ENCODE measurements at places on chromosomes 1 and 21.
A peak's percentile ranks its signal among the peaks of the same experiment; 100 is the strongest.

GRCh38 chr1:8873506-8874229, 4.8 kb downstream of the ENO1 start:
- DNase-seq, result peak; percentile 72

DNA sequence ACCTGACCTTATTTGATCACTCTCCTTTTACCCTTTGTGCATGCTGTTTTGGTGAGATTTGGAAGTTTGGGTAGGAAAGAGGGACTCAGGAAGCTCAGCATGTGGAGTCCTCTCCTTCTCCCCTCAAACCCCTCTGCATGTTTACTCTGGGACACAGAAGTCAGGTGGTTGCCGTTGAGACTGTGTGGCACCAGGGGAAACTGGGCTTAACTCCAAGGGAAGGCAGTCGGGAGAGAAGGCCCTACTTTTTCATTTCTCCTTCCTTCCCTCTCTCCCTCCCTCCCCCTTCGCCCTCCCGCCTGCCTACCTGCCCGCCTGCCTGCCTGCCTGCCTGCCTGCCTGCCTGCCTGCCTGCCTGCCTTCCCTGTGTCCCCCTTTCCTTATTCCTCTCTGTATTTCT, 34.8 kb upstream of the TTC22 start:
- no peak for DNase-seq

- no peak for DNase-seq
These were observed 77.1 kb downstream of the XCL2 start for GRCh38 chr1:168466714-168467131.

DNA sequence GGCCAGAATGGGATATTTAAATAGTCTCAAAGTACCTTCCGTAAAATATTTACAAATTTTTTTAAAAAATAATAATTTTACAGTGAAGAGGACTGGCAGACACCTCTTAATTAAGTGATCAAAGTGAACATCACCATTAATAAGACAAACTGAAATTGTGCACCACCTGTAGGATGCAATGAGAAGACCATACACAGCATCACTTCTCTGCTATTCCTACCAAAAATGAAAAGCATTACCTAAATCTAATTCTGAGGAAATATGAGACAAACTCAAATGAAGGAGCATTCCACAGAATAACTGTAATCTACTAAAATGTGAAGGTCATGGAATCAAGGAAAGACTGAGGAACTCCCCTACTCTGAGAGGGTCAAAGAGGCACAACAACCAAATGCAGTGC, 68.2 kb upstream of the PRDX6 start:
- no peak for DNase-seq

DNA sequence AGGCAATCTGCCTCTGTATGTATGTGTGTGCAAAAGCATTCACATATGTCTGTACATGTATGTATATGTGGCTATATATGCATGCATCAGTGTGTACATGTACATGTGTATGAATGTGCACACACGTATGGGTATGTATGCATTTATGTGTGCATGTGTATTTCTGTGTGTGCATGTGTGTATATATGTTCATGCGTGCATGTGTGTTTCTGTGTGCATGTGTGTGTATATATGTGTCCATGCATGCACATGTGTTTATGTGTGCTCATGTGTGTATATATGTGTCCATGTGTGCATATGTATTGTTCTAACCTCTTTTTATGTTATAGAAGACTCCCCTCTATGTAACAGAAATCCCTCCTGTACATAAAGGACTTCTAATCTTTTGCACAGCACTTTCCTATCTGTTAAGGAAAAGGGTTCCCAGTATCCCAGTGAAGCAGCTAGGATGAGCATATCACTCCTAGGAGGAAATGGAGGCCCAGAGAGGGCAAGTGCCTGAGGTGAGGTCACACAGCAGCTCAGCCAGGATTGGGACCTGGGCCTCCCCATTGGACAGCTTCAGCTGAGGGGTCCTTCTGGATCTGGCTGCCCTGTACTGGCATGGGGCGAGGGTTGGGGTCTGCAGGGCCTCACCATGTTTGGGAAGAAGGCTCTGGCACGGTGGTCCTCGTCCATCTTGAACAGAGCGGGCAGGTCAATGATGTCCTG, 15.8 kb upstream of the SDHB start:
- DNase-seq, result no peak

DNA sequence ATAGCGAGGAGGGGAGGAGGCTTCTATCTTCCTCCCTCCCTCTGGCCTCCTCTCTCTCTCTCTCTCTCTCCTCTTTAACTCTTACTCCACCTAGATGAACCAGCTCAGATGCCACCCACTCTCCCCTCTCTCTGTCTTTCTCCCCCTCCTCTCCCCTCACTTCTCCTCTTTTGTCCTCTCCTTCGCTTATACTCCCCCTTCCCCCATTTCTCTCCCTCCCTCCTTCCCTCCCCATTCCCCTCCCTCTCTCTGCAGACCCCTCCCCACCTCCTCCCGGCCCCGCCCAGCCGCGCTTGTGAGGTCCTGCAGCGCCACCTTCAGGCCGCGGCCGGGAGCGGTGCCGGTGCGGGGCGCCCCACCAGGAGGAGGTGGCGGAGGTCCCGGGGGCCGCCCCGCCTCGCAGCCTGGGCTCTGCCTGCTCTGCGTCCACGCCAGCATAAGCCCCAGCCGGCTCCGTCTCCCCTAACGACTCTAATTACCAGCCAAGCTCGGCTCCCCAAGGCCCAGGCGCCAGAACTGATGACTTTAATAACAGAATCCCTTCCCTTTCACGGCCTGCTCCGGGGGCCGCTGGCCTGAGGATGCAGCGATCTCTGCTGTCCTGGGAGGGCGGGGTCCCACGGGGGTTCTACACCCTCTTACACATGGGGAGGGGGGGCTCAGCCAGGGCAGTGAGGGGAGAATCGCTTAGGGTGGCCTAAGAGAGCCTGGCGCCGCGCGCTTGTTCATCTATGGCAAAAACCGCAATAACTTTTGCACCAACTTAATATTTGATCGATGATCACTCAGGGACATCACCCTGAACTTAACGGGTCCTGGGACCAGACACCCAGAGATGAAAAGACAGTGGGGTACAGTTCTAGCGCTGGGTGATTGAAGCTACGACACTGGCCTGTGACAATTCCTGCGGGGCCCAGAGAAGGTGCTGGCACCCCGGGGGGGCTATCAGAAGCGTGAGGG, 637.3 kb downstream of the MATN1 start:
- peak; percentile 30 for DNase-seq

DNA sequence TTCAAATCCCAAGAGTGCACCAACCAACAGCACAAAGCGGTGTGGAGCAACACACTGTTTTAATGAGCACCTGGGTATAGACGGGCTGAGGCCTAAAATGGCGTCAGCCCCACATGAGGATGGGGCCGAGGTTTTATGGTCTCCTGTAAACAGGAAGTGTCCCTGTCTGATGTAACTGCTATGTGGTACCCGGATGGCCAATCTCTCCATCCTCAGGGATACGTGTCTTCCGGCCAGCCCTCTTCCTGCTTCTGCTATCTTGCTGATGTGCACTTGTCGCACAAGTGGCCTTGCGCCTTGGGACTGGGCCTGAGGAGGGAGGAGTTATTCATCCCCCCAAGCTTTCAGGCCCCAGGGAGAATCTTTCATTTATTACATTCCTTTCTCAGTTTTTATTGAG, 73.5 kb downstream of the CNST start:
- DNase-seq, result no peak

DNA sequence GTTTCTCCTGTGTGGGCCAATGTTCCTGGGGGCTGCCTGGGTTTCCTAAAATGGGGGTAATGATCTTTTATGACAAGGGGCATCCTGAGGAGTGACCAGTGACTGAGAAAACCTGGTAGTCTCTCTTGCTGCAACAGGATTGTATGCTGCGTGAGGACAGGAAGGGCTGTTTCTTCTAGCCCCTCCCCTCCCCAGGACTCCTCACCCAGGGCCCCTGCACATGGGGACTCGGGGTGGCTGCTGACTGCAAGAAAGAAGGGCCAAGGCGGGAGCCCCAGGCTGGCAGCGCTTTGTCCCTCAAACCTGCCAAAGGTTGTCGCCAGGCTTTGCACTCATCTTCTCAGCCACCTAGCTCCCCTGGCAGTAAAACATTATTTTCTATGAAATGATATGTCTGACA, 442.4 kb downstream of the CAMTA1 start:
- DNase-seq, result no peak

GRCh38 chr1:226754793-226755533, 15.9 kb upstream of the ITPKB start:
- DNase-seq, result no peak

DNA sequence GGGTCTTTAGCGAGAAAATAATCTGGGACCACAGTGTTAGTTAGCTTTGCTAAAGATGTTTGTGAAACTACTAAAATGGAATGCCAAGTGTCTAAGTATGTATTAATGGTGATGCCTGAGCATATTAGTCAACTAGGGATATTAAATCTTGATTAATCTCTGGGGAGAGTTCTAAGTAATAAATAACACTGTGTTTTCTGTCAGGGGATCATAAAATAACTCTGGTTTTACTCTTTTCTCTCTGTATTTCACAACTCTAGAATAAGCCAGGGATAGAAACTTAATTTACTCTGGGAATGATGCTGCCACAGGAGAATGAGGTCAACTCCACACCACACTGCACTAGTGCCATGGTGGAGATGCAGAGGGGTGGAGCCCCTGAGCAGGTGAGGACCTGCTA, 399.2 kb downstream of the PTBP2 start:
- no peak for DNase-seq

DNA sequence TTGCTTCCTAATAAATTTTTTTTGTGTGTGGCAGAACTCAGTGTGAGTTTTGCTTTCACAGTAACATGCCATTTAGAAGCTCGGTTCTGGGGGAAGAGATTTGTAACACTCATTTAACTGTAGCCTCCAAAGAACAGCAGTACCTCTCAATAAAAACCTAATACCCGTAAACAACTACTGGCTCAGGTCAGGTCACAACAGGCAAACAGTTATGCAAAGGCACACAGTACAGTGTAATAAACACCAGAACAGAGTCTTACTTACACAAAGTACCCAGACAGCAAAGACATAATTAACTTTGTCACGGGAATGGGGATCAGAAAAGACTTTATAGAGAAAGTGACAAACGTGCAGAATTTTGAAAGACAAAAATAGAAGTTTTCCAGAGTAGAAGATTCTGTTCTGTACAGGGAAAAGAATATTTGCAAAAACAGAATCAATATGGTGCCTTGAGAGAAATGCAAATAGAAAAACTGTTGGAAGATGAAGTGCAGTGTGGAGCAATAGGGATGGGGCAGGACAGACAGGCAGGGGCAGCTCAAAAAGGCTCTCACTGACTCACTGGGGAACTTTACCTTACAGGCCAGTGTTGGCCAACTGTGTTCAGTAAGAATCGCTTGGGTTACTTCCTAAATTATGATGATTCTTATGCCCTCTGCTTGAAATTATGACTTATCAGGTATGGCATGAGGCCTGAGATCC, 38.8 kb downstream of the EGLN1 start:
- DNase-seq, result no peak

DNA sequence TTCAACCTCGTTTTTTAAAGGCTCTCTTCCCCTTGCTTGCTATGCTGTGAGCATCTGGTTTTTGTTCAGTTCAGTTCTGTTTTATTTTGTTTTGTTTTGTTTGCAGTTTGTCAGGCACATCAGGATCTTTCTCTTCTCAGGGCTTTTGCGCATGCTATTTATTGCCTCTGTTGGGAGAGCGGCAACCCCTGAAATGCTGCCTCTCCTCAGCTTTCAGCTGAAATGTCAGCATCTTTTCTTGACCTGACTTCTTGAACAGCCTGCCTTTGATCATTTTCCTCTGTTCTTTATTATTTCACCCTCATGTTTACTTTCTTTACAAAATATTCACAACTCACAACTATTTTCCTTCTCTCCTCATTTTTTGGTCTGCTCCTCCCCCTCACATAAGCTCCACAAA, 50.4 kb upstream of the RC3H1 start:
- DNase-seq, result no peak

GRCh38 chr1:221963742-221964141, 221.9 kb upstream of the DUSP10 start:
- no peak for DNase-seq

- no peak for DNase-seq
These were observed 93.0 kb downstream of the DYRK1A start for GRCh38 chr21:37459575-37459974.

DNA sequence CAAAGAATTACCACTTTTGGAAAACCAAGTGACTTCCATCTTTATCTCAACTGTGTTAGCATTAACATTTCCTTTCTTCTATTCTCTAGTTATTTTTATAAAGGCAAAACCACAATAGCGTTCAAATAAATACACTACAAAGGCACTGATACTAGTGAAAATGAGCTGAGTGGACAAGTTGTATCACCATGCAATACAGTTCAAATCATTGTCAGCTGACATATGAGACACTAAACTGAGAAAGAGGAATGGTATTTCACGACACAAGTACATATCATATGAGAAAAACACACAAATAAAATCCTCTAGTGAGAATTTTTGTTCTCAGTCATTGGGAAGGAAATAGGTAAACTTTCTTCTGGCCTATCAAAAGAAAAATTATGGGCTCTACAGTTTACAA, 26.2 kb downstream of the ENAH start:
- DNase-seq, result no peak

DNA sequence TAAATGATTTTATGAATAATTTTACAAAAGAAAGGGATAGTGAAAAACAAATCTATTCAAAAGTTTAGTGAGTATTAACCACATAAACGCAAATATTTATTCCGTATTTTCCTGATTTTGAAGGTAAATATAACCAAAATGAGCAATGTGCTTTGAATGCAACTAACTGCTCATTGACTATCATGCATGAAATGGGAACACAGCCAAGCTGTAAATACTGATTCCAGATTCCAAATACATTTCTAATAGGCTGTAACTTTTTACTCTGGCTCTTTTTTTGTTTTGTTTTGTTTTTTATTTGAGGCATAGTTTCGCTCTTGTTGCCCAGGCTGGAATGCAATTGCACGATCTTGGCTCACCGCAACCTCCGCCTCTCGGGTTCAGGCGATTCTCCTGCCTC, 41.8 kb downstream of the SELENOF start:
- DNase-seq, result no peak

DNA sequence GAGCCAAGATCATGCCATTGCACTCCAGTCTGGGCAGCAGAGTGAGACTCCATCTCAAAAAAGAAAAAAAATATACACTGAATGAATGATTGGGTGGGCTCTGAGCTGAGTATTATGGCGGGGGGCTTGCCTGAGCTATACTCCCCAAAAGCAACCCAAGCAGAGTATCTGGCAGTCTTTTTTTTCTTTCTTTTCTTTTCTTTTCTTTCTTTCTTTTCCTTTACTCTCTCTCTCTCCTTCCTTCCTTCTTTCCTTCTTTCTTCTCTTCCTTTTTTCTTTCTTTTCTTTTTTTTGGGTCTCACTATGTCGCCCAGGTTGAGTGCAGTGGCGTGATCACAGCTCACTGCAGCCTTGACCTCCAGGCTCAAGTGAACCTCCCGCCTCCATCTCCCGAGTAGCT, 27.7 kb downstream of the KIAA1614 start:
- DNase-seq, result no peak

- DNase-seq, result no peak
These were observed 2.0 kb downstream of the RNASEL start for GRCh38 chr1:182587093-182587492.

GRCh38 chr1:186435336-186435735, 25.6 kb downstream of the PDC start:
- DNase-seq, result no peak

DNA sequence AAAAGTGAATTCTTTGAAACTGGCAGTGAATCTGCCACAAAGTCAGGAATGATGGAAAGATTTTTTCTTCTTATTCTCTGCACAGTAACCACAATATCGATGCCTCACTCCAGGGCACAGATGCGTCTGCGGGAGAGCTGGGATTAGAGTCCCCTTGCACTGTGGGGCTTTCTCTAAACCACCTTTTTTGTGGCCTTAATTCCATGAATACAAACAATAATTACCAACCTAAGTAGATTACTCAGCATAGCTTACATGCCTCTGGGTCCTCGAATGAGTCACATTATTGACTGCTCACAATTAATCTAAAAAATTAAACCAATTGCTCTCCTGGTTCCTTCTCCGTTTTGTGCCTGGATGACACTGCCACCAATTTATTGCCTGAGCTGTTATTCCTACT, 125.8 kb downstream of the KAZN start:
- DNase-seq, result no peak

Measured in stimulated activated CD4-positive, alpha-beta T cell treated with anti-CD3 and anti-CD28 coated beads, Interleukin-4, amount 100 ng/mL, for 48 hours (primary cell).